ENCODE measurements at places on chromosomes 7 and 10.

- no peak for DNase-seq
Measured at GRCh38 chr10:94046098-94046497, 52.4 kb downstream of the PLCE1 start.

GRCh38 chr10:34753014-34753757 is 61.9 kb downstream of the PARD3 start:
- no peak for DNase-seq

- no peak for DNase-seq
Measured at GRCh38 chr10:68566955-68567354, 6.8 kb downstream of the TET1 start.

DNA sequence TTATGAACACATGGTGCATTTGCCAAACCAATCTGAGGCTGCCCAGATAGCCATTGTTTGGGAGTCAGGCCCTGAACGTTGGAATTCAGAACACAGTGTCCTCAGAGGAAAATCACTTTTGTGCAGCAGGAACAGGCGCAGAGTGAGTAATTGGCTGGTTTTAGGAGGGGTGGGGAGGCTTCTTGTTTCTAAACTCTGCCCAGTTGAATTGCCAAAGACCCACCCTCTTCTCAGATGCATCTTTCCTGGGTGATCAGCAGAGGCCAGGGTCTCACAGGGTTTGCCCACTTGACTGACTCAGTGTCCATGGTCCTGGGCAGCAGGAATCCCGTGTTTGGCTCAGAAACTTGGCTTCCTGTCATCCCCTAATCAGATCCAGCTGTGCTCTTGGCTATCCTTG is 24.3 kb downstream of the PRLHR start:
- no peak for DNase-seq

DNA sequence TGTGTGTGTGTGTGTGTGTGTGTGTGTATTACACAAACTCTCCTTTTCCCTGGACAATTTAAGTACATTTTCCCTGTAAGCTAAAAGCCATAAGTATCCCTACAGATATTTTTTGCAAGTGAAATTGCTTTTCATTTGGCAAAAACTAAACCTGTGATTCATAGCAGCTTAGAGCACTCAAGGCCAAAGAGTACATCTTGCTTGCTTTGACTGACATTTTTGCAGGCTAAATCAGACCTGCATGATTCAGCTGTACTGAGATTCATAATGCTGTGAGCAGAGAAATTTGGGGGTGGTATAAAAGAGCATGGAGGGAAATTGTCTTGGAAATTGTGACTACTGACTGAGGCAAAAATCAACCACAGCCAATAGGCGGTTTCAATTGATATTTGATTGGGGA is 500.4 kb downstream of the GFRA1 start:
- DNase-seq = no peak

DNA sequence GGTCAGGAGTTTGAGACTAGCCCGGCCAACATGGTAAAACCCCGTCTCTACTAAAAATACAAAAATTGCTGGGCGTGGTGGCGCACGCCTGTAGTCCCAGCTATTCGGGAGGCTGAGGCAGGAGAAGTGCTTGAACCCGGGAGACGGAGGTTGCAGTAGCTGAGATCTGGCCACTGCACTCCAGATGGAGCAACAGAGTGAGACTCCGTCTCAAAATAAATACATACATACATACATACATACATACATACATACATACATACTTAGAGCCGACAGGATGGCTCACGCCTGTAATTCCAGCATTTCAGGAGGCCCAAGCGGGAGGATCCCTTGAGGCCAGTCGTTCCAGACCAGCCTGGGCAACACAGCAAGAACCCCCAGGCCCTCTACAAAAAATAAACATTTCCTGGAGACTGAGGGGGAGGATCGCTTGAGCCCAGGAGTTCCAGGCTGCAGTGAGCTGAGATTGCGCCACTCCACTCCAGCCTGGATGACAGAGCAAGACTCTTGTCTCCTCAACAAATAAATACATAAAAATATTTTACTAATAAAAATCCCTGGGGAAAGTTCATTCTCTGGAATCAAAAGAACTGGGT is 90.9 kb upstream of the TNRC18 start:
- DNase-seq = no peak

GRCh38 chr7:16914771-16915170 is 33.0 kb upstream of the AGR3 start:
- DNase-seq = no peak

GRCh38 chr7:51138123-51139085 is 178.2 kb downstream of the COBL start:
- DNase-seq = no peak

DNA sequence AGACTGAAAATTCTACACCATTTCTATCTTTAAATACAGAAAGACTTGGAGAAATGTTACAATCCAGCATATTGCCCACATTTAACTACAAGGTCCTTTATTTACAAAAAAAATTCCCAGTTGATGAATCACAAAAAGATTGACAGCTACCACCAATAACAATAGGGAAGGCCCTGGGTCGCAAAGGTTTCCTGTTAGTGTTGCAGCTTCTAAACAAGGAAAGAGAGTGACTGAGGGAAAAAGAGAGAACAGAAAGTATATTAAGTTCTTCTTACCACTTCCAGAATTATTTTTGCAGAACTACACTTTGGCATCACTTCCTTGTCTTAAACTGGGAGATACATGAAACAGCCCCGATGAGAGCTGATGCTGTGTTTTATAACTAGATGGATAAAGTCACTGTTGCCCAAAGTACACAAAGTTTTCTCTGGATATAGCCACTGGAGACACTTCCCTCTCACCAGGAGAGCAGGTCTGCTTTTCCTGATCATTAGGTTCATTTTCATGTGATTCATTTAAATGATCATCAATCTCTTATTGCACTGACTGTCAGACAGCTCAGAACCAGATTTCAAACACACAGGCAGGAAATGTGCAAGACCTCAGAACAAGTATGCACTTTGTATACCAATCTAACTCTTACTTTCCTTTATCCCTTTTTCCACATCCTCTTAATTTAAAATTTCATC is 57.0 kb downstream of the SHTN1 start:
- DNase-seq = no peak

Data from stimulated activated CD4-positive, alpha-beta T cell treated with anti-CD3 and anti-CD28 coated beads, TNF-alpha, amount 100 ng/mL, for 1 hour (primary cell).